Activated CD4-positive, alpha-beta T cell treated with anti-CD3 and anti-CD28 coated beads, Interleukin-2, amount 10 ng/mL, durations not matched to agents 24 days and 14 days (primary cell): ENCODE measurements at places on chromosomes 13 and 19. TPM values are rescaled to one million over a fixed set of nuclear protein-coding genes. Genes with fewer than 3 reads are reported as not detected.

ACP5 gene
- 8.2 and 9.5 TPM in 2 replicates for total RNA-seq

ZNF575 gene
- 1.8 and 2.4 TPM in 2 replicates for total RNA-seq

CYP2A7 gene
- not detected in 2 replicates for total RNA-seq

ZNF441 gene
- 3.1 and 4.0 TPM in 2 replicates for total RNA-seq

CARM1 gene
- 92.4 and 93.7 TPM in 2 replicates for total RNA-seq

ZNF563 gene
- total RNA-seq = 2.9 and 3.0 TPM in 2 replicates

ATP5F1D gene
- 254 and 269 TPM in 2 replicates for total RNA-seq

LHFPL6 gene
- 4.8 TPM in 2 replicates for total RNA-seq

YJEFN3 gene
- total RNA-seq = 11.4 and 14.6 TPM in 2 replicates

SKA3 gene
- 35.6 and 39.6 TPM in 2 replicates for total RNA-seq

PLIN4 gene
- not detected in 2 replicates for total RNA-seq

ZNF221 gene
- 0.58 and 0.64 TPM in 2 replicates for total RNA-seq

MATK gene
- 31.6 and 32.3 TPM in 2 replicates for total RNA-seq

NKG7 gene
- total RNA-seq = 363 and 379 TPM in 2 replicates

ATP13A1 gene
- total RNA-seq = 85.9 and 89.2 TPM in 2 replicates

NLRP4 gene
- total RNA-seq = not detected in 2 replicates

LYPD5 gene
- 0.26 and 0.42 TPM in 2 replicates for total RNA-seq

RASL11A gene
- 1.8 and 2.8 TPM in 2 replicates for total RNA-seq

RNF17 gene
- not detected in 2 replicates for total RNA-seq

RGCC gene
- total RNA-seq = 113 and 117 TPM in 2 replicates

KLF1 gene
- 0.77 and 1.2 TPM in 2 replicates for total RNA-seq

TM9SF2 gene
- 57.8 and 60.2 TPM in 2 replicates for total RNA-seq

UGGT2 gene
- total RNA-seq = 0.26 and 0.56 TPM in 2 replicates

IL12RB1 gene
- total RNA-seq = 37.0 and 38.8 TPM in 2 replicates

ZNF534 gene
- total RNA-seq = not detected in 2 replicates

CEACAM1 gene
- 8.6 and 9.0 TPM in 2 replicates for total RNA-seq

GPR18 gene
- 5.9 and 6.3 TPM in 2 replicates for total RNA-seq

ZSCAN4 gene
- total RNA-seq = not detected in 2 replicates

PEAK3 gene
- 0.09 TPM in 1 of 2 replicates, not detected in the other for total RNA-seq

ATP1A3 gene
- 0.68 and 1.2 TPM in 2 replicates for total RNA-seq
